ENCODE measurements at places on chromosomes 1 and 21.

GRCh38 chr1:22827666-22828483, 117.2 kb downstream of the EPHB2 start:
- no peak for DNase-seq

DNA sequence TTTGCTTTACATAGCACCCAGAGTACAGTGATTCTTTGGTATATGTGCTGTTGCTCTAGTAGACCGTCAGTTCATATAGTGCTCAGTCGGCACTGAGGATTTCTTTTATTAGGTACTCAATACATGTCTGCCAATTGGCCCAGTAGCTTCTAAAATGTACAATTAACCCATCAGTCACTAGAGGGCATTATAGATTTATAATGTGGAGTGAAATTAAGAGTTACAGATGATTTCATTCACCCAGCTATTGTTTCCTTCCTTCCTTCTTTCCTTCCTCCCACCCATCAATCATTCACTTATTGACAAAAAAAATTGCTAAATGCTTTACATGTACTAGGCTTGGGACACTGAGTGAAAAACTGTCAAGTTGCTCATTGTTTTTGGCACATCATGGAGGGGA, 263.6 kb upstream of the USP24 start:
- DNase-seq, result no peak

- DNase-seq, result no peak
Observed at GRCh38 chr1:905071-905749, 18.5 kb upstream of the SAMD11 start.

DNA sequence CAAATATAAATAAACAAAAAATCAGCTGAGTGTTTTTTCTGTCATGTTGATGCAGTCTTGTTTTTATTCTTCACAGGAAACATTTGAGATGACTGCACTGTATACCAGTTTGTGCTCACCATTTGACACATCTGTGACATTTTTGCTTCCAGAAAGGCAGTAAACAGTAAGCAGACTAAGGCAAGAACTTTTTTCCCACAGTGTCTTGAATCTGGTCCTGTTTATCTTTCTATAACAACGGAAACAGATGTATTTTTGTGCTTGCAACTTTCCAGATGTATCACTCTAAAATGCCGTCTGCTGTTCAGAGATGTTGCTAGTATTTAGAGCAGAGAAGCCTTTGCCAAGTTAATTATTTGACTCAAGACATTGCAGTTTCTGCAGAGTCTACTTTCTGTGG, 105.5 kb downstream of the ZC3H11B start:
- DNase-seq, result no peak

DNA sequence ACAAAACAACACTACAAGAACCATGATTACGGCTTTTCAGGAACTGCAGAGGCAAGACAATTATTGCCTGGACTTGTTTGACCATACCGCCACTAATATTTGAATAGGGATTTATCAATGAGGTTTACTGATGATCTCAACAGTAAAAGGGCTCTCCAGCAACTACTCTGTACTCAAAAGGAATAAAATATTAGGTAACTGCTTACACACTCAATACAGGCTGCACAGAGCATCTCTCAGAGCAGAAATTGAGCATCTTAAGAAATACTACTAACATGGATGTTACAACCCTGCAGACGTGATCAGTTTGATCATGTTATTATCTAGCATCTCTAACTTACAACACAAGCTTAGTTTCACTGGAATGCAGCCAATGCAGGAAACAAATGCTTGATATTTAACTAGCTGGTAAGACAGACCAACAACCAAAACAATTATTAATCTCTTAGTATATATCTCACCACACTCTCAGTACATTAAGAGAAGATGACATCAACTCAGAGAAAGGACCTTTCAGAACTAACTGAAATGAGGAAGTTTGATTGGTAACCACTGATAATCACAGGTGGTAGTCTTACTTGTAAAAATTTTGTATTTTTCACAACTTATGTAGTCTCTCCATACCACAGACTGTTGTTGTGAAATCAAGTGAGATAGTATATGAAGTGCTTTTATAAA, 52.2 kb downstream of the PUM1 start:
- no peak for DNase-seq

DNA sequence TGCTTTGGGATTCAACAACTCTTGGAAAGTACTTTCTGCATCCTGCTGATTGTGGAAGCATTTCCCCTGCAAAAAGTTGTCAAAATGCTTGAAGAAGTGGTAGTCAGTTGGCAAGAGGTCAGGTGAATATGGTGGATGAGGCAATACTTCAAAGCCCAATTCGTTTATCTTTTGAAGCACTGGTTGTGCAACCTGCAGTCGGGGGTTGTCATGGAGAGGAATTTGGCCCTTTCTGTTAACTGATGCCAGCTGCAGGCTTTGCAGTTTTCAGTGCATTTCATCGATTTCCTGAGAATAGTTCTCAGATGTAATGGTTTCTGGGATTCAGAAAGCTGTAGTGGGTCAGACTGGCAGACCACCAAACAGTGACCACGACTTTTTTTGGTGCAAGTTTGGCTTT, 47.6 kb upstream of the GJA5 start:
- DNase-seq, result no peak

GRCh38 chr1:215188302-215188950, 105.9 kb downstream of the KCNK2 start:
- no peak for DNase-seq

DNA sequence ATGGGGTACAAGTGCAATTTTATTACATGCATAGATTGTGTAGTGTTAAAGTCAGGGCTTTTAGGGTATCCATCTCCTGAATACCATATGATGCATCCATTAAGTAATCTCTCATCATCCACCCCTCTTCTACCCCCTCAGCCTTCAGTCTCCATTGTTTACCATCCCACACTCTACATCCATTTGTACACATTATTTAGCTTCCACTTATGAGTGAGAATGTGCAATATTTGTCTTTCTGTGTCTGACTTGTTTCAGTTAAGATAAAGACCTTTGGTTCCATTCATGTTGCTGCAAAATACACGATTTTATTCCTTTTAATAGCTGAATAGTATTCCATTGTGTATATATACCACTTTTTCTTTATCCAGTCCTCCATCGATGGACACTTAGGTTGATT, 222.5 kb upstream of the USP24 start:
- no peak for DNase-seq

GRCh38 chr1:70475023-70475422, 64.0 kb downstream of the CTH start:
- no peak for DNase-seq

DNA sequence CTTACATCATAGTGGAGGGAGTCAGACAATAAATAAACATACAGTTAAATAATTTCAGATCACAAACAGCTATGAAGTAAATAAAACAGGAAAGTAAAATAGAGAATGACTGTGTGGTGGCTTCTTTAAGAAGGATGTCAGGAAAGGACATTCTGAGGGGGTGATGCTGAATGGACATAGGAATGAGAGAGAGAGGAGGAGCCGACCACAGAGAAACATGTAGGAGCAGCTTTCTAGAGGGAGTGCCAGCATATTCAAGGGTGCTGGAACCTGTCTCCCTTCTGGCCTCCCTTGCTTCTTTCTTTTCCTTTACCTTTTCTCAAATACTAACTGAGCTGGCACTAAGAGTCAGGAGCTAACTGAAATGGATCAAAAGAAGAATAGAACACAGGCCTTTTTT, 20.5 kb upstream of the BCL10 start:
- DNase-seq, result no peak

- DNase-seq, result no peak
Observed at GRCh38 chr21:39632796-39633442, 20.2 kb downstream of the B3GALT5 start.

GRCh38 chr1:39258146-39258924, 53.8 kb downstream of the MACF1 start:
- peak; percentile 34 for DNase-seq

GRCh38 chr1:171585715-171586114, 36.3 kb upstream of the MYOCOS start:
- DNase-seq, result no peak

DNA sequence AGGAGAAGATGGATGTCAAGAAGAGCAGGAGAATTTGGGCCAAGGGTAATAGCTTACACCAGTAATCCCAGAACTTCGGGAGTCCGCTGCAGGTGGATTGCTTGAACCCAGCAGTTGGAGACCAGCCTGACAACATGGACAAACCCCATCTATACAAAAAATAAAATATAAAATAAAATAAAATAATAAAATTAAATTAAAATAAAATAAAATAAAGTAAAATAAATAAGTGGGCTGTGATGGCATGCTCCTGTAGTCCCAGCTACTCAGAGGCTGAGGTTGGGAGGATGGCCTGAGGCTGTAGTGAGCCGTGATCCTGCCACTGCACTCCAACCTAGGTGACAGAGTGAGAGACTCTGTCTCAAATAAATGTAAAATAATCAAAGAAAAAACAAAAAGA, 1946.7 kb downstream of the MRPL39 start:
- DNase-seq, result no peak

- no peak for DNase-seq
Observed at GRCh38 chr1:216691710-216692109, 31.5 kb downstream of the ESRRG start.

DNA sequence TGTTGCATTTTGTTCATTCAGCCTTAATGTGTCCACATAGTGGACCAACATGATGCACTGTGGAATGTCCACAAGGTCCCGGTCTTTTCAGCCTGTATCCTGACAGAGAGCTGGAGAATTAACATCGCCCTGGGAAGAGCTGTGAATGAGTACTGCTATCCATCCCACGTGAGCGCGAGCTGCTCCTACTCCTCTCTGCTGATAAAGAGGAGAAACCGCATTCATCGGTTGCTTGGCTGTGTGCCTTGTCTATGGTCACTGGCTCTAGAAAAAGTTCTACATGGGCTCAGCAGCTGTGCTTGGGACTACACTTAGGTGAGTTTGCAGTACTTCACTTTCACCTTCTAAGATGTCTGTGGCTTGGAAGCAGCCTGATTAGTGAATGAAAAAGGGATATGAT, 31.1 kb upstream of the IGSF5 start:
- DNase-seq, result no peak

DNA sequence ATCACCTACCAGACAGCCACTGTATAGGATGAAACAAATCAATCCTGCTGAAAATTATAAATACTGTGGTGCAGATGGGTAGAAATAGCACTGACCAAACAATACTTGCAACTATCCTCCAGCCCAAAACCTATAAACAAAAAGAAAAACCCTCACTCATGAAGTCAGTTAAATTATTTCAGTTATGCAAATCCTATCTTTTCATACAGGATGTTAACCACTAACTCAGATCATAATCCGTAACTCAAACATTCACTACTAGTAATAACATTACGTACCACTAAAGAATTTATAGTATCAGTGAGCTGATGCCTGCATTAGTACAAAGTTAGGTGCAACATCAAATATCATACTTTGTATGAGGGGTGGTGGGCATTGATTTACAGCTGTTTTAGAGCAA, 2.6 kb downstream of the NDC1 start:
- DNase-seq, result no peak

DNA sequence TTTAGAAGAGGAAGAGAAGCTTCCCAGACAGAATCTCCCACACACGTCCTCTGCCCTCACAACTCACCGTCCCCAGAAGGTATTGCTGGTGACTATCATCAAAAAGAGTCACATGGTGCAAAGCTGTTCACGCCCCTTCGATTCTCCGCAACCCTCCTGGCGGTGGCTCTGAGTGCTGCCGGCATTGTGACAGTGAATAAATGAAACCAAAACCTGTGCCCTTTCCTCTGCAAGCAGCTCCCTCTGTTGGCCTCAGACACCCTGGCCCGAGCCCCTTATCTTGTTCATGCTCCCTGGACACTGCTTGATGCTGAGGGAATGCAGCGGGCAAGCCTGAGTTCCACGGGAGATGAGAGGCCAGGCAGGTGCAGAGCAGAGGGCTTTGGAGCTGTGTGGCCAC, 510.3 kb downstream of the NPHP4 start:
- no peak for DNase-seq

DNA sequence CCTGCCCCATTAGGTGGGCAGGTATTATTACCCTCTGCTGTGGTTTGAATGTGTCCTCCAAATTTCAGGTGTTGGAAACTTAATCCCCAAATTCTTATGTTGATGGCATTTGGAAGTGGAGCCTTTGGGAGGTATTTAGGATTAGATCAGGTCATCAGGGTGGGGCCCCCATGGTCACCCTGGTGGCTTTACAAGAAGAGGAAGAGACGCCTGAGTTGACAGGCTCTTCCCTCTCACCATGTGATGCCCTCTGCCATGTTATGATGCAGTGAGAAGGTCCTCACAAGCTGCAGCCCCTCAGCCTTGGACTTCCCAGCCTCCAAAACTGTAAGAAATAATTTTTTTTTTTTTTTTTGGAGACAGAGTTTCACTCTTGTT, 8.8 kb upstream of the THEMIS2 start:
- no peak for DNase-seq

DNA sequence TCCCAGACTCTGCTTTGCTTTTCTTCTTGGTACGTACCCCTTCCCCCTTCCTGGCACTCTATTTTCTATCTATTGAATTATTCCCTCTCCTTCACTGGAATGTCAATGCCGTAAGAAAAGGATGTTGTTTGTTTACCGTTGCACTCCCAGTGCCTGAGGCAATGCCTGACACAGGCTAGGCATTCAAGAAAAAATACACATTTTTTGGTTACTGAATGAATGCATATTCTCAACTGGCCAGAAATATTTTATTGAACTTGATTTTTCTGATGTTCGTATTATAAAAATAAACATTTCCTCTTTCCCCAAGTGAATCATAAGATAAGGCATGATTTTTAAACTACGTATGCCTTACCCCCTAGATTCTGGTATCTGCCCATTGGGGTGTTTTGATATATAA, 41.2 kb downstream of the GNG12 start:
- no peak for DNase-seq

DNA sequence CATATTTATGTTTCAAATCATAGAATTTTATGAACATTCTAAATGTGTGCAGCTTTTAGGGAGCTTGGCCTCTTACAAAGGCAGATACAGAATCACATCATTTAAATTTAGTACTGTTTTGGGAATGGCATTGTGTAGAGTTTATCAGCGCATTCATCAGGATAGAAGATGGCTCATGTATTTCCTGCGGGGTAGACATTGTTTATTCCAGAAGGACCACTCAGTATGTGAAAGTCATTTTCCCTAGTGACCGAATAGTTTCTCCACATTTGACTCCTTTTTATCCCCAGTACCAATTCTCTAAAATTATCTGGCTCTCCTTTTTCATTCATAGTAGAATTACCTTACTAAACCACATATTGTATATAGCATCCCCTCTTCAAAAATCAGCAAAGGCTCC, 981.9 kb upstream of the ADGRL4 start:
- no peak for DNase-seq

GRCh38 chr1:22969304-22969709, 3.4 kb downstream of the LACTBL1 start:
- no peak for DNase-seq

- no peak for DNase-seq
Observed at GRCh38 chr1:25784575-25785051, 15.4 kb upstream of the SELENON start.

DNA sequence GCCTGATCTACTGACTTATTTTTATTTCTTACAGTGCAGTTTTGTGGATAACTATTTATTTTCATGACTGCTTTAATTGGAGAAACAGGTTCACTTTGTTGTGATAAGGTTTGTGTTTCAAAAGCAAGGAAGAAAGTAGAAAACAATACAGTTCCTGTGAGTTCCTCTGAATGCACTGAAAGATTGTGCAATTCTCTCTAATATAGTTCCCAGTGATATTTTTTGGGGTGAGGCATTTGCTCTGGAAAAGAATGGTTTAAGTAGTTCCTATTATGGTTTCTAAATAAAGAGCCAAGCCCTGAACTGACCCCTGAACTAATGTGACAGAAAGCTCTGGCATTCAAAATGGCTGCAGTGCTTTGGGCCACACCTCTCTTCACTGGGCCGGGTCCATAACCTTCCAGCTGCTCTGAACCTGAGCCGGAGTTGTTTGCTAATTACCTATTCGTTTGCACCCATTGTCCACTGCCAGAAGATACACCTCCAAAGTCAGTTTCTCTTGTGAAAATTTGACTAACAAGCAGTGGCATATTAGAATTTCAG, 56.6 kb upstream of the VTCN1 start:
- no peak for DNase-seq
